ENCODE measurements at places on chromosomes 12 and 14. TPM values are rescaled to one million over a fixed set of nuclear protein-coding genes. Genes with fewer than 3 reads are reported as not detected.

DNA sequence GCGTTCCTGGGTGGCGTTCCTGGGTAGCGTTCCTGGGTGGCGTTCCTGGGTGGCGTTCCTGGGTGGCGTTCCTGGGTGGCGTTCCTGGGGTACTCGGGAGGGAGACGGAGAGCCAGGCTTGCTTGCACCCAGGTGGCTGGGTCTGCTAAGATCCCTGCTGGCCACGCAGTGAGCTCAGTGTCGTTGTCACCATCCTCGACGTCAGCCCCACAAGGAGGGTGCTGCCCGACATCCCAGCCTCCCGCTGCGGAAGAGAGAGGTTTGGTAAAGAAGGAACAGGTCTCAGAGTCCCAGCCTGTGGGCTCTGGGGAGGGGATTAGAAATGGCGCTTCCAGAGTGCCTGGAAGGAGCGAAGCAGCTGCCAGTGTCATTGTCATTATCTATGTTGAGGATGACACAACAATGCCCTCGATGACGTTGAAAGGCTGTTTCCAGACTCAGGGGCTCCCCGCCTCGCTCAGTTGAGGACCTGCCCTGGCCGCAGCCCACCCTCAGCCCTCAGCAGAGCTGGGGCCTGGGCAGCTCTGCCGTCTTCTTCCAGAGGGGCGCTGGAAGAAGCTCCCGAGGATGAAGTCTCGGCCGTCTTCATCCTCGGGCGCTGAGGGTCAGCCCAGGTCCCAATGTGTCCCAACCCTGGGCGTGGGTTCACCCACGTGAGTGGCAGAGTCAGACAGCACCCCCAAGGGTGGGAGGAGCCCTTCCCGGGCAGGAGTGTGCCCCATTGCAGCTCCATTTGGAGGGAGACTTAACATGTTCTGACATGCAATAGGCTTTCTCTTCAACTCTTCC lies 328.8 kb downstream of the ADGRD1 start:
- DNase-seq = peak; percentile 57
- no peak overlapping the region for H3K27ac ChIP-seq
- no peaks in the 10 kb centered on the region for H3K4me1 ChIP-seq
- H3K36me3 ChIP-seq = no peaks in the 10 kb centered on the region
- H3K27me3 ChIP-seq = peaks cover 4% of the 10 kb centered on the region
- no peak overlapping the region for H3K4me3 ChIP-seq

DGKA gene
- 174 TPM for total RNA-seq

CRY1 gene
- total RNA-seq = 18.8 TPM

AICDA gene
- total RNA-seq = 0.79 TPM

KRT6C gene
- not detected for total RNA-seq

DNA sequence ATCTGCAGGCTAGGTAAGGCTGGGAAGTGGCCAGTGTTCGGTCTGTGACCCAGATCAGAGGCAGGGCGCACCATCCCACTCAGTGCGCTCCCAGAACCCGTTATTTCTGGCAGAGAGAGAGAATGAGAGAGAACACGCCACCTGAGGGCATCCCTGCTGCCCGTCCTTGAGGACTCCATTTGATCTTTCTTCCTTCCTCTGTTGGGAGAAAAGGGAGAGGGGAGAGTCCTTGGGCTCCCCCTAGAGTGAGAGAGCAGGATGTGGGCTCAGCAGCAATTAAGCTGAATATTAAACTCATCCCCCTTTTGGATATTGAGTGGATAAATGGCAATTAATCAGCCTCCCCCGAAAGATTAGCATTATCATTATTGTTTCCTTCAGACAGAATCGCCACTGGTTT lies 70.6 kb downstream of the IFT43 start:
- no peak for DNase-seq
- H3K27me3 ChIP-seq = no peaks in the 10 kb centered on the region
- no peaks in the 10 kb centered on the region for H3K4me1 ChIP-seq
- H3K4me3 ChIP-seq = no peak overlapping the region

NGB gene
- total RNA-seq = not detected

GRCh38 chr14:49966304-49966809 lies 73.5 kb downstream of the ARF6 start:
- H3K4me3 ChIP-seq = no peak overlapping the region
- no peaks in the 10 kb centered on the region for H3K27me3 ChIP-seq

- DNase-seq = no peak
- no peaks in the 10 kb centered on the region for H3K27me3 ChIP-seq
- H3K27ac ChIP-seq = no peak overlapping the region
- no peaks in the 10 kb centered on the region for H3K4me1 ChIP-seq
- H3K4me3 ChIP-seq = no peak overlapping the region
These were observed 761.6 kb downstream of the BCL11B start for GRCh38 chr14:98510392-98510791.

GRCh38 chr12:77847060-77847541 lies 16.4 kb downstream of the NAV3 start:
- H3K4me1 ChIP-seq = peaks cover 8% of the 10 kb centered on the region
- no peaks in the 10 kb centered on the region for H3K27me3 ChIP-seq
- H3K36me3 ChIP-seq = no peaks in the 10 kb centered on the region
- H3K4me3 ChIP-seq = no peak overlapping the region
- no peak for DNase-seq

DNA sequence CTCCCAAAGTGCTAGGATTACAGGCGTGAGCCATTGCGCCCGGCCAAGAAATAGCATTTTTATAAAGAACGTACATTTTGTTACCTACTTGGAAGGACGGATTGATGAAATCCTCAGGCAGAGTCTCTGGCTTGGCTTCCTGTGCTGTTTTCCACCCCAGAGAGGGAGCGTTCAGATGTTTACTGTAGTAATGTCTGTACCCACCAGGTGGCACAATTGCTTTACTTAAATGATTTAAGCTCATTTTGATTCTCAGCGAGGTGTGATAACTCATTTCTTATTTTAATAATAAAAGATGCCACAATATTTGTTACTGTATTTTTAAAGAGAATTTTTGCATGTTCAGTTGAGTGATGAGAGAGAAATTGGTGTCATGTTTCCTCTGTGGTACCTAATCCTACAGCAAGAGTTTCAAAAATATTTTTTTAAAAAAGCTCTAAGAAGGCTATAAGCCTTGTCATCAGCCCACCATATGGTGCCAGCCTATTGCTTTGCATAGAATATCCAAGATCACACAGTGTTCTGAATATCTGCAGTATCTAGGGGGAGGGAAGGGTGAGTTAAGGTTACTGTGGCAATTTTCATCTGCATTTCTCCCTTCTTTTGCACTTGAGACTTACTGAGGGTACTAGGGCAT lies 82.6 kb upstream of the TRAF3 start:
- no peaks in the 10 kb centered on the region for H3K36me3 ChIP-seq
- no peak overlapping the region for H3K27ac ChIP-seq
- DNase-seq = no peak
- H3K27me3 ChIP-seq = no peaks in the 10 kb centered on the region
- H3K4me1 ChIP-seq = peaks cover 34% of the 10 kb centered on the region

DNA sequence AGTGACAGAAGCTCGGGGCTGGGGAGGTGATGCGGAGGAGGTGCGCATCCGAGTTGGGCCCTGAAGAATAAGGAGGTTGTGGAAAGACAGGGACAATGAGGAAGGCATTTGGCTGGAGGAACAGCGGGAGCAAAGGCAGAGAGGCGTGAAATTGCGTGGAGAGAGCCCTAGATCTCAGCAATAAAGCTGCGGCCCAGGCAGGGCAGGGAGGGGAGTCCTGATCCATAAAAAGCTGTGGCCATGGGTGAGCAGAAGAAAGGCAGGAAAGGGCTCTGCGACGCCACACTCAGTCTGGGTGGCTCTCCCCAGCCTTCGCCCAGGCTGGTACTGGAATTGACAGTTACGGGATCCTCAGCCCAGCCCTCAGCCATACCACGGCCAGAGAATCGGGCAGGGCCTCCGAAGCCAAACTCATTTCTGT lies 2.2 kb downstream of the FIGNL2 start:
- H3K27ac ChIP-seq = peak overlapping the region; percentile 77
- peaks cover 17% of the 10 kb centered on the region for H3K4me1 ChIP-seq
- no peaks in the 10 kb centered on the region for H3K36me3 ChIP-seq

SLC10A1 gene
- total RNA-seq = not detected

GRCh38 chr12:106353175-106353574 lies 4.4 kb upstream of the POLR3B start:
- no peaks in the 10 kb centered on the region for H3K4me1 ChIP-seq
- H3K27me3 ChIP-seq = no peaks in the 10 kb centered on the region
- no peak for DNase-seq

GRCh38 chr14:52318826-52319645 lies 4.9 kb downstream of the PTGER2 start:
- DNase-seq = no peak
- peaks cover 55% of the 10 kb centered on the region for H3K4me1 ChIP-seq
- H3K27ac ChIP-seq = peak overlapping the region; percentile 90
- no peaks in the 10 kb centered on the region for H3K36me3 ChIP-seq

DNA sequence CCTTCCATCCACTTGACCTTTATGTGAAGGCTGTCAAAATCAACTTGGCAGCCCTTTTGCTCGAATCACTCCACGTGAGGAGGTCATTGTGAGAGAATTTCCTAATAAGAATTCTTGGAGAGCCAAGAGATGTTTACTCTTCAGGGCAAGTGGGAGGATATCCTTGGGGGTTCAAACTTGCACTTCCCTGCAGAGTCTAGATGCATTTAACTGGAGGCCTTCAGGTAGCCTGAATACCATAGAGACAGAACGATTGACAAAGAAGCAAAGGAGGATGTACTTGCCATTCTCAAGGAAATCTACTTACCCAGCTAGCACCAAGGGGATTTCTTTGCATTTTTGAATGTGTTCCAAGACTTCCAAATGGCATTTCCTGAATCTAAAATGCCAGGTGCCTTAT lies 1702.6 kb upstream of the FLRT2 start:
- H3K4me1 ChIP-seq = no peaks in the 10 kb centered on the region
- no peak overlapping the region for H3K27ac ChIP-seq
- no peak for DNase-seq
- H3K36me3 ChIP-seq = no peaks in the 10 kb centered on the region

- no peaks in the 10 kb centered on the region for H3K36me3 ChIP-seq
- H3K4me1 ChIP-seq = peaks cover 22% of the 10 kb centered on the region
- no peak for DNase-seq
These were observed 73.8 kb upstream of the RIN3 start for GRCh38 chr14:92439537-92440344.

- H3K4me3 ChIP-seq = no peak overlapping the region
- no peak overlapping the region for H3K27ac ChIP-seq
- no peak for DNase-seq
- no peaks in the 10 kb centered on the region for H3K4me1 ChIP-seq
These were observed 148.9 kb upstream of the MAX start for GRCh38 chr14:65251213-65251612.

DNA sequence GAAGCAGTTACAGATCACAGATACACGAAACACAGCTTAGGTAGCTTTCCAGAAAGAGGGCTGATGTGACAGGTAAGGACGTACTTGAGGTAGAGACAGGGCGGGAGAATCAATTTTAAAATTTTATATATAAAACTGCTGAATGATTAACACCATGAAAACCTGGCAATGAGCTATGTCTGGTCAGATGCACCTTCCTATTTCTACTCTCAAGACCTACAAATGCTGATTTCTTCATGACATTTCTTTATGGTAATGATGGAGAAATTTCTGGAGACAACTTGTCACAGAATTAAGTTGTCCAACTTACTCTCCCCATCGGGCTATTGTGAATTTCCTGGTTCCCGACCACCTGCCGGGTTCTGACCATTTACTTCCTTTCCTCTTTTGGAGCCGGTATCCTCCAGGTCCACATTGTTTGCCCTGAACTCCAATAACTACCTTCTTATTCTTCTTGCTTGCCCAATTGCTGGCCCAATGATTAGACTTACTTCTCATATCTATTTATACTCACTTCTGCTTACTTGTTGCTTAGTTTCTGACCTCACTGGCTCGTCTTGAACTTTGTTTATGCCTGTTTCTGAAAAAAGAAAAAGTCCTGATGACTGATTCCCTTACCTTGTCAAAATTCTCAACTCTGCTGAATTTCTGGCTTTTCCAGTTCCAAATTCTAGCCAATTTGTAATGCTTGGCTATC lies 12.8 kb upstream of the ATP2B1 start:
- H3K27ac ChIP-seq = peak overlapping the region; percentile 27
- H3K4me1 ChIP-seq = no peaks in the 10 kb centered on the region
- no peaks in the 10 kb centered on the region for H3K27me3 ChIP-seq
- H3K4me3 ChIP-seq = no peak overlapping the region
- no peaks in the 10 kb centered on the region for H3K36me3 ChIP-seq

DNA sequence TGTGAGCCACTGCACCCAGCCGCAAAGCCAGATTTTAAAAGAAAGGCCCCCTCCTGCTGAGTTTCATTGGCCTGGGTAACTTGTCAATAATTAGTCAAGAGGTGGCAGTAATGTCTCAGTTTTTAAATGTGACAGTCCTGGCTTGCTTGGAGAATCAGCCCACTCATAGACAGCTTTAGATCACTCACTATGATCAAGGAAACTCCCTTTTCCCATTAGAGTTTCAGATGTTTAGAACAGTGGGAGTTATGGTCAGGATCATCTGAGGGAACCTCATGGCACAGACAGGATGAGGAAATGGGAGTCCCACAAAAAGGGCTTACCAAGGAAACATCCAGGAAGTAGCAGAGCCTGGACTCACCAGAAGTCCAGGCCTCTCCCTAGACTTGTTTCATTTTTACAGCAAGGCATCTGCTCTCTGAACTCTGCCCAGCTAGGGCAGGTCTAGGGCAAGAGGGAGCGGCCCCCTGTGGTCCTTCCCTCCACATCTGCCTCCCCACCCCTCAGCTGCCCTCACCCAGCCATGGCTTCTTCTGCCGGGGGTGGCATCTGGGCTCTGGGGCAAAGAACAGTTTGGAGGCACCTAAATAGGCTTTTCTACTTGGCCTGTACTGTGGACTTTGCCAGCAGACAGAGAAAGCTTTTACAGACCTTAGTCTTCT lies 11.2 kb downstream of the BCL2L14 start:
- H3K4me3 ChIP-seq = no peak overlapping the region
- H3K27ac ChIP-seq = peak overlapping the region; percentile 42
- no peak for DNase-seq
- H3K4me1 ChIP-seq = no peaks in the 10 kb centered on the region
- H3K36me3 ChIP-seq = no peaks in the 10 kb centered on the region
- H3K27me3 ChIP-seq = no peaks in the 10 kb centered on the region

- no peak for DNase-seq
- peak overlapping the region; percentile 97 for H3K4me3 ChIP-seq
- H3K27ac ChIP-seq = peak overlapping the region; percentile 94
- H3K4me1 ChIP-seq = peaks cover 59% of the 10 kb centered on the region
- H3K36me3 ChIP-seq = peaks cover 37% of the 10 kb centered on the region
- H3K27me3 ChIP-seq = no peaks in the 10 kb centered on the region
These were observed 735 bp upstream of the MAPKAPK5 start for GRCh38 chr12:111841236-111841749.

GRCh38 chr12:108307006-108307405 lies 32.1 kb downstream of the CMKLR1 start:
- H3K27ac ChIP-seq = peak overlapping the region; percentile 63
- no peaks in the 10 kb centered on the region for H3K36me3 ChIP-seq
- H3K4me3 ChIP-seq = no peak overlapping the region
- H3K4me1 ChIP-seq = peaks cover 65% of the 10 kb centered on the region

- H3K4me3 ChIP-seq = no peak overlapping the region
- H3K27ac ChIP-seq = no peak overlapping the region
- H3K36me3 ChIP-seq = no peaks in the 10 kb centered on the region
- DNase-seq = no peak
- H3K4me1 ChIP-seq = no peaks in the 10 kb centered on the region
These were observed 105.8 kb downstream of the BMP4 start for GRCh38 chr14:53850714-53851296.
